ENCODE measurements at places on chromosomes 4 and X. TPM values are rescaled to one million over a fixed set of nuclear protein-coding genes. Genes with fewer than 3 reads are reported as not detected.

Gene KCTD8
- not detected for total RNA-seq

Gene AMBN
- total RNA-seq, result not detected

Gene FAM236A
- total RNA-seq, result not detected

Gene ARHGAP6
- 8.7 TPM for total RNA-seq

Gene TAF7L
- total RNA-seq, result 0.43 TPM

Gene GASK1B
- total RNA-seq, result 168 TPM

Gene MAGEA2B
- not detected for total RNA-seq

Gene DIPK2B
- total RNA-seq, result not detected

Gene MUC7
- total RNA-seq, result not detected

Gene MAGEA10
- total RNA-seq, result not detected
